ENCODE measurements at places on chromosomes 1 and 21. TPM values are rescaled to one million over a fixed set of nuclear protein-coding genes. Genes with fewer than 3 reads are reported as not detected.

GRCh38 chr1:67468066-67468718, 38.0 kb upstream of the SERBP1 start:
- DNase-seq: no peak
- H3K36me3 ChIP-seq: no peaks in the 10 kb centered on the region
- peaks cover 19% of the 10 kb centered on the region for H3K27me3 ChIP-seq

GRCh38 chr21:29939924-29940275, at the start of gene GRIK1:
GRIK1 (minus strand) TSS chr21:29939996.
- H3K36me3 ChIP-seq: no peaks in the 10 kb centered on the region
- no peak for DNase-seq
- no peaks in the 10 kb centered on the region for H3K4me1 ChIP-seq
- no peak within 1 kb of the TSS for H3K27ac ChIP-seq

Gene FAM72B
- total RNA-seq: 1.6 TPM

Gene ANKRD65
- total RNA-seq: not detected

Gene MIA3
- 35.0 TPM for total RNA-seq

Gene PATJ
- total RNA-seq: 3.4 TPM

Measured in IMR-90 (cell line).